ENCODE measurements at places on chromosomes 1 and 21.

DNA sequence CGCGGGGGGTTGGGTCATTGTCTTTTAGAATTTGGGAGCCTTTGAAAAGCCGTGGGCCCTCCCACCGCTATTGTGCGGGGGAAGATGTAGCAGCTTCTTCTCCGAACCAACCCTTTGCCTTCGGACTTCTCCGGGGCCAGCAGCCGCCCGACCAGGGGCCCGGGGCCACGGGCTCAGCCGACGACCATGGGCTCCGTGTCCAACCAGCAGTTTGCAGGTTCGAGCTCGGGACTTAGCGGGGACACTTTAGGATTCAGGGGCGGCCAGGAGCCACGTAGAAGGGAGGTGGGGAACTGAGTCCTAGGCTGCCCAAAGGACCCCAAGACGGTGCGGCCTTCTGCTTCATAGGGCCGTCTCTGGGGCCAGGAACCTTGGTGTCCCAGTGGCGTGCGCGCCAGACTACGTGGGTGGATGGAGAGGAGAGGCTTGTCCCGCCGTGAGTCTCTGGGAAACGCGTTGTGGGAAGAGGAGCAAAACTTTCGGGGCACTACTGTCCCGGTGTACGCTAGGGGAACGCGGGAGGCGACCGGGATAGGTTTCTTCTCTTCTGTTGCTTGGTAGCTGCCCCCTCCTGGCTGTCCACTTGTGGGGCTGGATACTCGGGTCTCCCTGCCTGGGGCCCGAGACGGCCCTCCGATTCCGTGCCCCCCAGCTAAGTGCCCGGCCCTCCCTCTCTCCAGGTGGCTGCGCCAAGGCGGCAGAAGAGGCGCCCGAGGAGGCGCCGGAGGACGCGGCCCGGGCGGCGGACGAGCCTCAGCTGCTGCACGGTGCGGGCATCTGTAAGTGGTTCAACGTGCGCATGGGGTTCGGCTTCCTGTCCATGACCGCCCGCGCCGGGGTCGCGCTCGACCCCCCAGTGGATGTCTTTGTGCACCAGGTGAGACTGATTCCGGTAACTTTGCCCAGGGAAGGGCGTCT is at the start of gene LIN28A:
TSS of gene LIN28A (plus strand) at position 112 of the 918 bp plus-strand sequence. CDS start at position 187, 75 bp downstream.
- no peak for DNase-seq

- DNase-seq: no peak
Measured at GRCh38 chr1:14919289-14919688, 234.3 kb upstream of the TMEM51 start.

- no peak for DNase-seq
Measured at GRCh38 chr1:53652441-53653199, 86.3 kb downstream of the GLIS1 start.

DNA sequence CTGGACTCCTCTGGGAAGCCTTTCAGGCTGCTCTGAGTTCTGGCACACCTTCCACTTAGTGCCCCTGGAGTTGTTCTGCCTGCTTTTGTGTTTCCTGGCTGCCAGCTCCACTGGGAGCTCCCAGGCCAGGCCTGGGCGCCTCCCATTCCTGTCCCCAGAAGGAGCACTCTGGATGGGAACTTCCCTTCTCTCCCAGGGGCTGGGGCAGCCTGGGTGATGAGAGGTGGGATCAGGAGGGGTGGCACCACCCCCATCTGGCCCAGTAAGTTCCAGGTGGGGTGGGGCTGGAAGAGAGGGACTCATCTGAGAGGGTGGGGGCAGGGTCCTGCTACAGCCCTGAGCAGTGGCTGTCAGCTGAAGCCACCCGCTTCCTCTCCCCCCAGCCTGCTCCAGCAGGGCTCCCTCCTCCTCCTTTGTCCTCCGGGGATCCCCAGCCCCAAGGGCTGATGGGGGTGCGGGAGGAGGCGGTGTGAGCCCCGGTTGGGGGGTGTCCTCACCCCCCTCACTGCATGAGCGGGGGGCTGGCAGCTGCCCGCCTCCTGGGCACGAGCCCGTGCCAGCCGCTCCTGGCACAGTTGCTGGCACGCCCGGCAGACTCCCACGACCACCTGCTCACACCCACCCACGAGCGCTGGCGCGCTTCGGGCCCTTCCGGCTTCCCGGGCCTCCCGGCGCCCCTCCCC is 4.7 kb downstream of the FOXO6 start:
- DNase-seq: no peak

GRCh38 chr21:16408280-16408679 is 678.5 kb downstream of the USP25 start:
- DNase-seq: no peak

Data from T-helper 2 cell treated with Interferon-gamma antibody and Interleukin-4, amounts not matched to agents 5 μg/mL and 100 μg/mL, for 36 hours (primary cell).